ENCODE measurements at places on chromosomes 3 and 15. TPM values are rescaled to one million over a fixed set of nuclear protein-coding genes. Genes with fewer than 3 reads are reported as not detected.
A peak's percentile ranks its signal among the peaks of the same experiment; 100 is the strongest.

DNAH12 gene
- total RNA-seq = 0.89 TPM

DNA sequence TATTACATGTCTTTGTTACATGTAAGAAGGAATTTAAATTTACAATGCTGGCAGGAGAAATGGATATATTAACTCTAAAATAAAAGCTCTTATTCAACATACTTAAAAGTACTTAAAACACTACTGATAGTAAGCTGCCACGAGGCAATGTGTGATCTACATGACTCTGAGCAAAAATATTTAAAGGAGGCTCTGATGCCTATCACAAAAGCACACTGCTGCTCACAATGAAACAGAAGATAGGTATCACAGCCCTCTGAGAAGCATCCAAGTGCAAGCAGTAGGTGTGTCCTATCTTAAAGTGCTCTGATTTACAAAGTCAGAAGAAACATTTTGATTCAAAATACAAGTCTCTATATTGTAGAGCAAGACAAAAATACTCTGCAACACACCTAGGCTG lies 371.2 kb upstream of the WNT5A start:
- DNase-seq = no peak

STRIT1 gene
- not detected for total RNA-seq

GRCh38 chr15:31262901-31263671 lies 63.5 kb upstream of the KLF13 start:
- DNase-seq = peak; percentile 30

CFAP92 gene
- 5.2 TPM for total RNA-seq

DNA sequence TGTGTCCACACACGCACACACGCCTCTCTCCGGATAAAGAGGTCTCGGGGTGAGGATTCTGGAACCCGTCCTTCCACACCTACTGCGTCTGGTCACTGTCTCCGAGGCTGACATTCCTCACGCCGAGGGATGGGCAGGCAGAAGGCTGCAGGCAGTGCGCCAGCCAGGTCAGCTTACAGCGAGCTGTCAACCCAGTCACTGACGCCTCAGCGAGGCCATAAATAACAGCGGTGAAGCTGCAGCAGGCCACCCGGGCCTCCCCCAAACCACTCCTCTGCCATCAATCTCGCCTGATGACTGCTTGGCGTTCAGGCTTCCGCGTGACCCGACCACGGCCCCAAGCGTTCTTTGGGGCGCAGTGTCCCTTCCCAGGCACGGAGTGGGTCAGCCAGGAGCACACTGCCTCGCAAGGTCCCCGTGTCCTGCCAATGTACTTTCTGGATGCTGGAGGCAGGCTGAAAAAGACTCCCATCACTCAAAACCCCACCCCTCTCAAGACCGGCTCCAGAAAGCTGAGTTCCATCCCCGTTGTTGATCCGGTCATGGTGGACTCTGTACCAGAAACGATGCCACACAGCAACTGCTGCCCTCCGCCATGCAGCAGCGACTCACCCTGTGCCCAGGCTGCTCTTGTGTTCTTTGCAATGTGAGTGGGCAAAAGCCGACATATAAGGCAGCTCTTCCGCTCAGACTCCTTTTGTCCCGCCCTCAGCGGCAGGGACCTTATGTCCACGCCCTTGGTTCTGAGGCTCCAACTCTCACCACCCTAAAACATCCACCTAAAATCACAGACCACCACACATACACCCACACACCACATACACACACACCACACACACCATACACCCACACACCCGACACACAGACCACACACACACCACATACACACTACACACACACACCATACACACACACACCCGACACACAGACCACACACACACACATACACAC lies 27.1 kb downstream of the CPN2 start:
- peak; percentile 85 for DNase-seq

- DNase-seq = no peak
Measured at GRCh38 chr3:31482493-31483200, 50.1 kb upstream of the STT3B start.

DNA sequence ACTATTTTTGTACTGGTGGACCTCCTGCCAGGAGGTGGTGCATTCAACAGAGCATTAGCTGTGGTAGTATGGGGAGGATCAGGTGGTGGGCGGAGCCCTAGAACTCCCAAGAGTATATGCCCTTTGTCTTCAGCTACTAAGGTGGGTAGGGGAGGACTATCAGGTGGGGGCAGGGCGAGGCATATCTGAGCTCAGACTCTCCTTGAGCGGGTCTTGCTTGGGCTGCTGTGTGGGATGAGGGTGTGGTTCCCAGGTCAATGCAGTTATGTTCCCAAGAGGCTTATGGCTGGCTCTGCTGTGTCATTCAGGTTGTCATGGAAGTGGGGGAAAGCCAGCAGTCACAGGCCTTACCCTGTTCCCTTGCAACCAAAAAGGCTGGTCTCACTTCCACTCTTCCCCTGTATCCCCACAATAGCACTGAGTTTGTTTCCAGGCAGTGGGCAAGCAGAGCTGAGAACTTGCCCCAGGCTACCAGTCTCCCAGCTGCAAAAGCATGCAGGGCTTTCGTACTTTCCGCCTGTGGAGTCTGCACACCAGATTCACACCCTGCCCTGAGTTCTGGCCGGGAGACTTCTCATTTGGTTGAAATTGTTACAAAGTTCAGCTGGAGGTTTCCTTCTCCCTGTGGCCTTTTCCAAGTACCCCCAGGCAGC lies 93.7 kb upstream of the DPPA4 start:
- no peak for DNase-seq

DNA sequence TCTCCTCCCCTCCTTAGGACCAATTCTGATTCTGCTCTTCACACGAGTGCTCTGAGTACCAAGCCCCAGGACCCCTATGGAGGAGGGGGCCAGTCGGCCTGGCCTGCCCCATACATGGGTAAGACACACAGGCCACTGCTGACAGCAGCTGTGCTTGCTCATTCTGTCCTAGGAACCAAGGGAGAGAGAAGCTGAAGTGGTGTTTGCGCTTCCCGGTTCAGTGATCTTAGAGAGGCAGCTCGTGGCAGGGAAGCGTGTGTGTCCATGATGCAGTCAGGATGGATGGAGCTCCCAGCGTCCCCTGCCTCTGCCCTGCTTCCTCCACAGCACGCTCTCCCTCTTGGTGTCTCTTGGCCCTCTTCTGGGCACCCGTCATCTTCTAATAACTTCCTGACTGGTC lies 77.6 kb downstream of the CRTC3 start:
- DNase-seq = no peak

- DNase-seq = no peak
Measured at GRCh38 chr15:100767001-100767825, 112.4 kb upstream of the ALDH1A3 start.

SLC22A13 gene
- not detected for total RNA-seq

- no peak for DNase-seq
Measured at GRCh38 chr3:152662157-152662556, 172.8 kb upstream of the P2RY1 start.
